ENCODE measurements at places on chromosomes 6 and 20.

DNA sequence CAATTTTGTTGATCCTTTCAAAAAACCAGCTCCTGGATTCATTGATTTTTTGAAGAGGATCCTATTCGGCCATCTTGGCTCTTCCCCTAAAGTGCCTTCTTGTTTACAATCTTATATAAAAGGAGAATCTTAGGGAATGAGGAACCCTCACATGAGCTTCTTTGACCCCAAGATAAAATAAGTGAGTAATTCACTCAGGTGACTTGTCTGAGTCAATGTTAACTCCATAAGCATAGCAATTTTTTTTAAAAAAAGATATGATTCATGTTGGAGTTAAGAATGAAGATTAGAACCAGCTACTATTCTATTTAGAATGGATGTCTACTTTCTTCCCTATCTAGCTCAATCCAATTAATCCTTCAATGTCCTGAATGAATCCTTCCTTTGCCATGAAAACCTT lies 21.0 kb downstream of the WASF1 start:
- no peak for DNase-seq
- H3K4me1 ChIP-seq = no peaks in the 10 kb centered on the region
- H3K4me3 ChIP-seq = no peak overlapping the region
- H3K36me3 ChIP-seq = no peaks in the 10 kb centered on the region
- H3K27me3 ChIP-seq = no peaks in the 10 kb centered on the region
- H3K27ac ChIP-seq = no peak overlapping the region

GRCh38 chr6:152296648-152297376 lies 340.4 kb downstream of the SYNE1 start:
- H3K4me3 ChIP-seq = no peak overlapping the region
- H3K27me3 ChIP-seq = no peaks in the 10 kb centered on the region
- H3K27ac ChIP-seq = no peak overlapping the region
- peaks cover 3% of the 10 kb centered on the region for H3K4me1 ChIP-seq
- DNase-seq = no peak

DNA sequence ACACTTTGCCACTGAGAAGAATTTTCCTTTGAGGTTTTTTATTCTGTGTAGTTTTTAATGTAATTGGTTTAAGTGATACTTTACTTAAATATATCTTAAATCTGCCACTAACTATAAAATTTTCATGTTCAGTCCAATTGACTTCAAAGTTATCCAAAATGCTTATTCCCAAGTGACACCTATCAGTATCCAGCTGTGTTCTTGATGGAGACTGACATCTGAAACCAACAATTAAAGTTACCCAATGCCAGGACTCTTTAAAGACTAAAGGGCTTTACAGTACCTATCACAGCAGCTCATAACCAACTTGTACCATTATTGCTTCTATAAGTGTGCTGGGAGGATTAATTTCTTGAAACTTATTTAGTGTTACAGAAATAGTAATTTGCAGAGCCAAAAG lies 13.8 kb upstream of the EYA4 start:
- H3K27ac ChIP-seq = no peak overlapping the region
- H3K4me1 ChIP-seq = no peaks in the 10 kb centered on the region
- H3K36me3 ChIP-seq = no peaks in the 10 kb centered on the region
- no peaks in the 10 kb centered on the region for H3K27me3 ChIP-seq
- DNase-seq = no peak
- H3K4me3 ChIP-seq = no peak overlapping the region

DNA sequence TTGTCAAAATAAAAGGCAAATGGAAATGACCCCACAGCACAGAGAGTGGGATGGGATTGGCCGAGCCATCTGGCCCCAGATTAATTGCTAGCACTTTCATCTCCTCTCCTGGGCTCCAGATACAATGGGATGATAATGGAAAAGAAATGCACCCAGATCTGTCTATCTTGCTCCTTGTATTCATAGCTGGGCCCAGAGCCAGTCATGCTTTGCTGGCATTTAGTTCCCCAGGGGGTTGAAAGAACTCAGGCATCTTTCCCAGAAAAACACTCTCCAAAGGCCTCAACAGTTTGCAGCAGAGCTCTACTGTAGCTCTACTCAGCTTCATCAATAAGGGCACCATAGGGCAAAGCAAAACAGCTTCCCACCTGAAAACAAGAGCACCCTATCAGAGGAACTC lies 116.0 kb upstream of the FOXA2 start:
- peaks cover 18% of the 10 kb centered on the region for H3K4me1 ChIP-seq
- H3K27me3 ChIP-seq = no peaks in the 10 kb centered on the region
- no peaks in the 10 kb centered on the region for H3K36me3 ChIP-seq
- H3K27ac ChIP-seq = no peak overlapping the region
- no peak for DNase-seq
- no peak overlapping the region for H3K4me3 ChIP-seq

DNA sequence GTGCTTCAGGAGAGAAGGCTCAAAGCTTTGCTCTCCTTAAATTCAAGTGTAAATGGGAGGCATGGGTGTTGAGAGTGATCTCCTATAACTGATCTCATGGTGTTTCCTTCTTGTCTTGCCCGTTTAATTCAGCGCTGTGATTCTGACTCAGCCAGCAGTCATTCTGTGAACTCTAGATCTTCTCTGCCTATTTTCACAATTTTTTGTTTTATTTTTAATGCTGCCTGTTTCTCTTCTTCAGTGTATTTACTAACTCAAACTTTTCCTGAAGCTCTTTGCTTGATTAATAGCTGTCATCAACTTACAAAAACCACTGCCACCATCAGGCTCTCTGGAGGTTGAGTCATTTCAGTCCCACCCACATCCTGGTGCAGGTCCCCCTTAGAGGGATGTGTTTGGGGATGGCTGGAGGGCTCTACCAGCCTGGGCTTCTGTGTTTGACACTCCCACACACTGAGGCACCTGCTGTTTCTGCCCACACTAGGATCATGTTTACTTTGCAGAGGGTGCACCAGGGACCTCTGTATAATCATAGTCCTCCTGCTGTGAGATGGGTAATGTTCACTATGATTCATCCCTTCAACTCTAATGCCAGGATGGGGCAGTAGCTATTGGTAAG lies 94.0 kb downstream of the SHLD1 start:
- peaks cover 7% of the 10 kb centered on the region for H3K4me1 ChIP-seq
- no peaks in the 10 kb centered on the region for H3K36me3 ChIP-seq
- H3K27ac ChIP-seq = no peak overlapping the region
- no peak overlapping the region for H3K4me3 ChIP-seq
- H3K27me3 ChIP-seq = no peaks in the 10 kb centered on the region
- DNase-seq = no peak

DNA sequence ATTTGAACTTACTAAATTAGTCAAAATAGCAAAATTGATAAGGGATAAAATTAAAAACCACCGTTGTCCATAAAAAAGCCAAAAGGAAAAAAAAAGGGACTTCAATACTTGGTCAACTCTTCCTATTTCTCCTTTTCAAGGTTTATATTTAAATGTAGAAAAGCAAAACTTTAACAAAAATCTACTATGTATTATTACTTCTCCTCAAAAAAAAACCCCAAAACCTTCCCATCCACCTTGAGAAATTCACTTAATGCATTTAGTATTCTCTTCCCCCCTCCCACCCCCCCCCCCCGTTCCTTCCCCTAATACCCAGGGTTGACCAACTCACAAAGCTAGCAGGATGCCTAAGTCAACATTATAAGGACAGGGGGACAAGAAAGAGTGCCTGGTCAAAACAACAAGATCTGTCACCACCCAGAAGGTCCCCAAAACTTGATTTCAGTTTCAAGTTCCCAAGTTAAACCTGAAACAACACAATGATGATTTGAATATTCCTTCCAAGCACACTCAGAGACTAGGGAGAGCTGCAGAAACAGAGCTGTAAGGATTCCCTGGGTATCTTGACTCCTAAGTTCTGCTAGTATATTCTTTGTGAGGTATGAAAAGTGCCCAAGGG lies 14.6 kb downstream of the GMDS start:
- H3K27ac ChIP-seq = no peak overlapping the region
- peaks cover 8% of the 10 kb centered on the region for H3K4me1 ChIP-seq
- no peaks in the 10 kb centered on the region for H3K27me3 ChIP-seq
- no peaks in the 10 kb centered on the region for H3K36me3 ChIP-seq

DNA sequence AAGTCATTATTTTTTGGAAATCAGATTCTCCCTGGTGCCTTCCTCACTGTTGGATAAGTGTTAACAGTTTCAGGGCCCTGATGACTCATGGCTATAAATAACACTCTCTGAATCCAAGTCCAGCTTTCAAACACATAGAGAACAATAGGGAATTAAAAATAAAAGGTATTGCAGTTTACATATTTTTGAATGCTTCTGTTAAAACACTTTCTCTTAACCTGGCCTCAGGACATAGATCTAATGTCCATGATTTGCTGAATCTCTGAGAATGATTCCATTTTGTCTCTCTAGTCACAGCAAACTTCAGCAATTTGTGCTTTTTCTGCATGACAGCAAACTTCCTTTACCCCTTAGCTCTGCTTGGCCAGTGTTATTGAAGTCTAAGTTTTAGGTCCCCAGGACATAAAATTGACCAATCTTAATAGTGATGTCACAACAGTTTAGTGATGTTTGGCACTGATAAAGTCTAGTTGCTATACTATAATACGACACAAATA lies 1192.4 kb upstream of the CITED2 start:
- H3K27me3 ChIP-seq = no peaks in the 10 kb centered on the region
- DNase-seq = no peak
- no peak overlapping the region for H3K4me3 ChIP-seq
- no peak overlapping the region for H3K27ac ChIP-seq
- no peaks in the 10 kb centered on the region for H3K36me3 ChIP-seq

DNA sequence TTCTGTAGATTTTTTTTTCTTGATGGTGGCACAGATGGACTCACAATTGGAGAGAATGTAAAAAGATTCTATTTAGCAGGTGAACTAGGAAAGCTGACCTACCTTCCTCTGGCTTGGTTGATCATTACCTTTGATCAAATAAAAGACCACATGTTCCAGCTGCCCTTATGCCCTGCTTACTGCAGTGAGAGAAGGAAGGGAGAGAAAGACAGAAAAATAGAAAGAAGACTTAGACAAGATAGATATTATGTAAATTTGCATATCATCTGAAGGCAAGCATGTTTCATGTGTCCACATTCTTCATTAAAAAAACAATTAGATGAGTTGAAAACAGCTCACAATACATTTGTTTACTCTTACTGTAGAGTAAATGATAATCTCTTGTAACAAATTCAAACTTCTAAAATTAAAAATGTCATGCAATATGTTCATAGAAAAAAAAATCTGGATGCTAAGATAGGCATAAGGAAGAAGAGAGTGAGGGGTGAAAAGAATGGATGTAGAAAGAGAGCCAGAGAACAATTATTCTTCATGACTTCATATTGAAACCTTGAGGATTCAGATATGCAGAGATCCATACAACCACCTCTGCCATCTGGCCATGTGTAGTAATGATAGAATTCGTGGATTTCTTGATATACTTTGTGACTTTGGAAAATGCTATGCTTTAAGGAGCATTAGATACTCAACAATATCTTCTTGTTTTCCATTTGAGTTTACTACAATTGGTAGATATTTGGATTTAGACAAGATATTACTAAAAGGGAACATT lies 71.7 kb downstream of the RFX6 start:
- no peak overlapping the region for H3K4me3 ChIP-seq
- no peaks in the 10 kb centered on the region for H3K36me3 ChIP-seq
- H3K27me3 ChIP-seq = no peaks in the 10 kb centered on the region
- peaks cover 4% of the 10 kb centered on the region for H3K4me1 ChIP-seq
- DNase-seq = no peak

- no peak overlapping the region for H3K4me3 ChIP-seq
- no peak for DNase-seq
- peaks cover 21% of the 10 kb centered on the region for H3K4me1 ChIP-seq
These were observed 122.4 kb downstream of the RIN2 start for GRCh38 chr20:19880256-19881079.

GRCh38 chr20:17898548-17898994 lies 70.0 kb downstream of the SNX5 start:
- H3K27ac ChIP-seq = no peak overlapping the region
- H3K36me3 ChIP-seq = no peaks in the 10 kb centered on the region
- DNase-seq = no peak
- no peak overlapping the region for H3K4me3 ChIP-seq
- H3K4me1 ChIP-seq = peaks cover 12% of the 10 kb centered on the region
- no peaks in the 10 kb centered on the region for H3K27me3 ChIP-seq

GRCh38 chr20:48933017-48933766 lies 11.7 kb downstream of the ARFGEF2 start:
- H3K4me1 ChIP-seq = peaks cover 4% of the 10 kb centered on the region
- H3K4me3 ChIP-seq = no peak overlapping the region
- DNase-seq = no peak

DNA sequence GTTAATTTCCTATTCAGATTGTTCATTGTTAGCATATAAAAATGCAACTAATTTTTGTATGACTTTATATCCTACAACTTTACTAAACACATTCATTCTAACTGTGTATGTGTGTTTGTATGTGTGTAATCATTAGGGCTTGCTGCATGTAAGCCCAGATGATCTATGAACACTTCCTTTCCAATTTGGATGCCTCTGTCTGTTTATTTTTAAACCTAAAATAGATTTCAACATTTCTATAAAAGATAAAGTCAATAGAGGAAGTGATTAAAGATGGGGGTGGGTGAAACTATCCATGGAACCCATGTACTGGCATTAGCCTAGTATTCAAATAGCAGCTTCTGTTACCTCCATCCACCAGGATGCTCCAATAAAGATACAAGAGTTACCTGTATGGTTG lies 15.7 kb upstream of the AKAP12 start:
- no peak for DNase-seq
- H3K36me3 ChIP-seq = no peaks in the 10 kb centered on the region
- no peaks in the 10 kb centered on the region for H3K27me3 ChIP-seq

- no peak overlapping the region for H3K4me3 ChIP-seq
- H3K27ac ChIP-seq = no peak overlapping the region
- no peaks in the 10 kb centered on the region for H3K4me1 ChIP-seq
These were observed 138.7 kb downstream of the MYB start for GRCh38 chr6:135319819-135320218.

GRCh38 chr20:59148701-59149493 lies 14.7 kb upstream of the ZNF831 start:
- no peak overlapping the region for H3K4me3 ChIP-seq
- DNase-seq = no peak

GRCh38 chr6:108113557-108114519 lies 39.3 kb upstream of the OSTM1 start:
- no peak for DNase-seq
- no peak overlapping the region for H3K4me3 ChIP-seq
- H3K27me3 ChIP-seq = peaks cover 66% of the 10 kb centered on the region
- H3K4me1 ChIP-seq = peaks cover 28% of the 10 kb centered on the region

DNA sequence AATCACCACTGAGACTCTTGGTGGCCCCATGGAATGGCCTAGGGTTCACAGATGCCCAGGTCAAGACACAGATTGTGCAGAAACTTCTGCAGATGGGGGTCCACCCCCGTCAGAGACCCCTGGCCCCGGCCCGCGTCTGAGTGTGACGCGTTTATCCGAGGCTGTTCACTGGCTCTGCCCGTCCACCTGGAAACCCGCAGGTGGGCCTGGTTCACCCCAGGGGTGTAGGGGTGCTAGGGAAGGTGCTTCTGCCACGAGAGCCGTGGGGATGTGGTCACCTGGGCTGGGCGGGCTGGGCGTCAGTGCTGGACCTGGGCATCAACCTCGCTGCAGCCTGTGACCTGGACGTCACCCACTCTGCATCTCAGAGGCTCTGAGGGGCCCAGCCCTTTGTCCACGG lies 39.5 kb upstream of the GATA5 start:
- DNase-seq = no peak

GRCh38 chr20:34703424-34704176 lies 544 bp upstream of the TP53INP2 start:
- H3K27ac ChIP-seq = peak overlapping the region; percentile 33
- H3K4me3 ChIP-seq = peak overlapping the region; percentile 75
- peaks cover 23% of the 10 kb centered on the region for H3K4me1 ChIP-seq
- H3K27me3 ChIP-seq = peaks cover 4% of the 10 kb centered on the region
- no peaks in the 10 kb centered on the region for H3K36me3 ChIP-seq
- no peak for DNase-seq
